NCI-H2029 treated with DMSO at 0.1 percent for 48 hours (cell line): ENCODE measurements at places on chromosomes 3 and 15.

GRCh38 chr3:85758442-85758841 lies 799.7 kb downstream of the CADM2 start:
- no peak for DNase-seq

DNA sequence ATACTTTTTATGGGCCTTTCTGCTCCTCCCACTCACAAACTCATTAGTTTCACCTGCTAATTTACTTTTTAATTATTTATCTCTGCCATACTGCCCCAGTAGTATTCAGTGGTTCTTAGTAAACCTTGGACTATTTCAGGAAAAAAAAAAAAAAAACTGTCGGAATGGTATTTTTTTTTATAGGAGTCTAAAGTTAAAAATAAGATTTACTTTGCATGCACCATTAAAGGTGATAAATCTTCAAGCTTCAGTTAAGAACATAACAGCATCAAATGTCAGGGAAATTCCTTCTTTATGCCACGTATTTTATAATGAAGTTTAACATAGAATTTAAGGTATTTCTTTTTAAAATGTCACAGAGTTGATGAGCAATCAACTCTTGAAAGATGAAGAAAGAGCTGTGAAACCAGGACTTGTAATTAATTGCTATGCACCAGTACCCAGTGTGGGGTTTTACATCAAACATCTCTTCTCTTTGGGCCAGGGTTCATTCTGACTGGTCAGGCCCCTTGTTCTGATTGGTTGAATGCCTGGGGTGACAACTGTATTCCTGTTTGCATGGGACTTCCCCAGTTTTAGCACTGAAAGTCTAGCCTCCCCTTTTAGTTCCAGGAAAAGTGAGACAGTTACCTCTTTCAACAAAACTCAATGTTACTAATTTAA lies 40.3 kb upstream of the PTPRG start:
- no peak for DNase-seq

DNA sequence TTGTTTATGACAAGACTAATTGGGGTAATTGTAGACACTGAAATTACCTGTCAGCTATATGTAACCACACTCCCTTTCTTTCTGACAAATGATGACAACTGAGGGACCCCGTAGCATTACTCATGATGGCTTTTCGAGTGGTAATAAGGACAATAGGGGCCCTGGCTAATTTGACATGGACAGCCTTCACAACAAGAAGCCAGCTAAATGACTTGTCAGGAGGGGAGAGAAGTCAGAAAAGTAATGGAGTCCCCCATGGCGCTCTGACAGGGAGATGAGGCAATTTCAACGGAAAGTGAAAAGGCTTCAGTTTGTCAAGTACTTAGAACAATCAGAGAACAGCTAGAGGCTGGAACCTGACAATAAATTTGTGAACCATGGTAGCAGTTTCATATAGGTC lies 177.3 kb downstream of the CDIN1 start:
- DNase-seq: no peak

GRCh38 chr3:34185301-34185700 lies 386.9 kb downstream of the PDCD6IP start:
- DNase-seq: no peak

DNA sequence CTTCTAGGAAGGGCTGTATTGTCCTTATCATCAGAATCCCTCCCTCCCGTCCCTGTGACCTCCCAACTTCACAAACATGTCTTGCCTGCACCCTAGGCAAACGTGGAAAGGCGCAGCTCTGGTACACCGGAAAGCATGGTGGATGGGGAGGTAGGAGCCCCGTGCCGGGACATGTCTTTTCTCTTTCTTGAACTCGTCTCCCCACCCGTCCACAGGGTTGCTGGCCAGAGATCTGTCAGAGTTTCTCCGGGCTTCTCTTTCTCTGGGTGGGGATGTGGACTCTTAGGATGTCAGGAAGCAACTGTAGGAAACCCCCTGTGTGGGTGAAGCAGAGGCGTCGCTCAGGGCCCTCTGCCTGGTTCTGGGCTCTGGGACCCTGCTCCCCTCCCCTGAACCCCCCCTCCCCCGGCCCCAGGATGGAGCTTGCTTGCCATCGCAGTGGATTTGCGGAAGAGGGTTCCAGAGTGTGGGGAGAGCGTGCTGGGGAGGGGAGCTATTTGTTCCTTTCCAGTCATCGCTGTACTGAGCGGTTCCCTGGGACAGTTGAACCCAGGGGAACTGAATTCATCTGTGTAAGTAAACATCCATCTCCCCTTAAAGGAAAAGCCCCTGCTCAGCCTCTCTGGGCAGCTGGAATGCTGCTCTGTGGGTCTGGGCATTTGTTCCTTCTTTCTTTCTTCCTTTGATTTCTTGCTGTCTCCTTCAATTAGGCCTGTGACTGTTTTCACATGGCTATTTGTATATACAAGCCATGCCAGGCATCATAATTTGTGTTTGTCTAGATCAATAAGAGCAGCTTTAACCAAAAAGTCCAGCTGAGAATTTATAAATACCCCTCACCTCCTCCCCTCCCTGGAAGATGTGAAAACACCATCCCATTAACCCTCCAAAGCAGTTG lies 72.8 kb downstream of the SMAD3 start:
- no peak for DNase-seq

DNA sequence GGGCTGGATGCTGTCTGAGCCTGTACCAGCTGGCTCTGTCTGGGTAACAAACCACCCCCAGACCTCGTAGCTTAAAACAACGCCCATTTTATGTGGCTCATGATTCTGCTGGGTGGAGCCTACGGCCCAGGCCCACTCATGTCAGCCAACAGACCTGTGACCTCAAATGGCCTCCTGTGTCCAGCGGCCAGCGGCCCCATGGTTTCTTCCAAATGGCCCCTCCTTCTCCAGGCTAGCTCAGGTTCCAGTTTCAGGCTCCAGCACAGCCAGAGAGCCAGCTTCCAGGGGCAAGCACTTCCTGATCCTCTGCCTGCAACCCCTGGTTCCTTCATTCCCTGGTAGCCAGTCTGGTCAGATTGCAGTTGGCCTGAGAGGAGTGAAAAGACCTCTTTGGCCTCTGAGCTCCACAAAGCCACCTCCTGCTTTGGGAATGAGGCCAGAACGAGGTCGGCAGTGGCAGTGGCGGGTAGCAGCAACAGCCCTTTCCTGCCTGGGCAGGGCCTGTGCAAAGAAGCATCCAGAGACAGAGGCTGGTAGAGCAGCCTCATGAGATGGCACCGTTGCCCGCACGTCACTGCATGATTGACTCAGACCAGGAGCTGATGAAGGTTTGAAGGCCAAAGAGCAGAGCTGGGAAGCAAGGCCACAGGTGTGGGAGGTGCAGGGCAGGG lies 21.0 kb upstream of the PLXNA1 start:
- no peak for DNase-seq

- no peak for DNase-seq
Measured at GRCh38 chr3:194373899-194374298, 4.4 kb upstream of the LRRC15 start.

DNA sequence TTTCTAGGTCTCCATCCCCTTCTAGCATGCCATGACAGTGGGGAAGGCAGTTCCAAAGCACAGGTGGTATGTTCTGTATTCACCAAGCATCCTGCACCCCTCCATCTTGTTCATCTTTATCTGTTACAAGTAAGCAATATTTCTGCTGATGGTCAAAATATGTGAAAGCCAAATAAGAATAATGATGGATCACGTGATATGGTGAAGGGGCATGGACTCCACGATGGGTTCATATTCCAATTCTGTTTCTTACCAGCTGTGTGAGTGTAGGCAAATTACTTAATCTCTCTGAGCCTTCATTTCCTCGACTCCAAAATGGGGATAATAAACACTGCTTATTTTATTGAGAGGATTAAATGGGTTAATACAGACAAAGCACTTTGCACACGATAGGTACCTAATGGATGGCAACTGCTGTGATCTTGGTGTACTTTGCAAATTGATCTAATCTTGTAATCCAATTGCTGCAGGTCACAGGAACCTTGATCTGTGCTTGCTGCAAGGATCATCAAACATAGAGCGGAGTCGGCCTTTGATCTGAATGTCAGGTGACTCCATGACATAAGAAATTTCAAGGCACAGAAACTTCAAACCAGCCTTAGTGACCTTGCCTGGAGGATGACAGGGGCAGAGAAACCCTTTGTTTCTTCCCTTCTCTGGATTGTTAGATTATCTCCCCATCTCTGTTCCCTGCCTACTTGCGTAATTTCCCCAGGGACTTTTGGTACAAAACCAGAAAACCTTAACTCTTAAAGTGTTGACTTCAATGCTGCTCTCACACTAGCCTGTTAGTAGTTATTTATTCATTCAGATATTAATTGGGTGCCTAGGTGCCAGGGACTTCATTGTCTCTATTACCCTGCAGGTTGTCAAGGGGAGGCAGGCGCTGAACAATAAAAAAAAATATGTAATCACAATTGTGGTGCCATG lies 25.8 kb downstream of the SIAH2 start:
- DNase-seq: no peak

DNA sequence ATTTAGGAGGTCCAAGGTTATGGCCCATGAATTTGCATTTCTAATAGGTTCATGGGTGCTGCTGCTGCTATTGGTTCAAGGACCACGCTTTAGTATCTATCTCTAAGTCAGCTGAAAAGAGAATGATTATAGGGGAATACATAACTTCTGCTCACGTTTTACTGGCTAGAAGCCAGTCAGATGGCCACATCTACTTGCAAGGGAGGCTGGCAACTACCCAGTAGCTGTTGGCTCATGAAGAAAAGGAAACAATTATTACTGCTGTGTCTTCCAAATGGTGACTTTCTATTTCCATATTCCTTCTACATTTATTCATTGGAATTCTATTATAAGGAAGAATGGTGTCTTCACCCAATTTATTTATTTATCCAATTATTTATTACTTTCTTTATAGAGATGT lies 54.2 kb downstream of the SLC25A36 start:
- DNase-seq: no peak

DNA sequence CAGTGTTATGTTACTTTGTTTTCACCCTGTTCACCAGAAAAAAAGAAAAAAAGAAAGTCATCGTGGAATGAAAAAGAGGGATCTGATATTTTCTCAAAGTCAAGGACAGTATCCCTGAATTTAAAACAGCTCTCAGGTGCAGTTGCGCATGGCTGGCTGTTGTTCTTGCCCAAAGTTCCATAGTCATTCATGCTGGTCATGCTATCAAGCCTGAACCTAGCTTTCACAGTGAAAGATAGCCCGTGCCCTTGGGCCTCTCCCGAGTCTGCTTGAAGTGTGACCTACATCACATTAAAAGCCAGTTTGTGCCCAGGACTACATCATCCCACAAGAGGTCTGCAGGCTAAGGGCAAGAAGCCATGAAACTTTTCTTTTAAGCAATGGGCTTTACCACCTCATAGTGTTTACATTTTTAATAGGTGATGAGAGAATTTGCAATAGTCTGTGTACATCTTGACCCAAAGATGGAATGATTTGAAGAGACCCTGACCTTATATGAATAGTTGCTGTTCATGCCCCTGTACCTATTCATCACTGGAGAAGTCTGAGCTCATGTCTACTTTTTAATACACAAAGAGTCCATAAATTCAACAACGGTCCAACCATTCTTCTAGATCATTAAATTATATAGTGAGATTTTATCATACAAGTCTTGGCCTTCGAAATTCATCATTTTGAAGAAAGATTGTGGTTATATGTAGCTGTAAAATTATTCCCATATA lies 522.5 kb upstream of the MCTP2 start:
- DNase-seq: no peak

DNA sequence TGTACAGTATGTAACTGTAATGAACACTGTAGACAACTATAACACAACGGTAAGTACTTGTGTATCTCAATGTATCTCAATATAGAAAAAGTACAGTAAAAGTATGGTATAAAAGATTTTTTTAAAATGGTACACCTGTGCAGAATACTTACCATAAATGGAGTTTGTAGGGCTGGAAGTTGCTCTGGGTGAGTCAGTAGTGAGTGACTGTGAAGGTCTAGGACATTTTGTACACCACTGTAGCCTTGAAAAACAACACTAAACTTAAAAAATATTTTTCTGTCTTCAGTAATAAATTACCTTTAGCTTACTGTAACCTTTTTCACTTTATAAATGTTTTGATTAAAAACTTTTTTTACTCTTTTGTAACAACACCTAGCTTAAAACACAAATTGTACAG lies 142.9 kb downstream of the ATG7 start:
- DNase-seq: no peak

- DNase-seq: no peak
Measured at GRCh38 chr15:41669701-41670100, 9.5 kb downstream of the MGA start.

DNA sequence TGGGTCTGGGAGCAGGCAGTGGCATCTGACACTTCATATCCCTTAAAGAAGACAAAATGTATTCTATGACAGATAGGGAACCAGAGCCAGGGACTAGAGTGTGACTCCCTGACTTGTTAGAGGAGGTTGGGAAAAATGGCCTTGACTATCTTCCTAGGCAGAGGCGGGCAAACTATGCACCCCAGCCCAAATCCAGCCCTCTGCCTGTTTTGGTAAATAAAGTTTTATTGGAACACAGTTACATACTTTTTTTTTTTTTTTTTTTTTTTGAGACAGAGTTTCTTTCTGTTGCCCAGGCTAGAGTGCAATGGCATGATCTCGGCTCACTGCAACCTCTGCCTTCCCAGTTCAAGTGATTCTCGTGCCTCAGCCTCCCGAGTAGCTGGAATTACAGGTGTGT lies 47.3 kb downstream of the QTRT2 start:
- no peak for DNase-seq

DNA sequence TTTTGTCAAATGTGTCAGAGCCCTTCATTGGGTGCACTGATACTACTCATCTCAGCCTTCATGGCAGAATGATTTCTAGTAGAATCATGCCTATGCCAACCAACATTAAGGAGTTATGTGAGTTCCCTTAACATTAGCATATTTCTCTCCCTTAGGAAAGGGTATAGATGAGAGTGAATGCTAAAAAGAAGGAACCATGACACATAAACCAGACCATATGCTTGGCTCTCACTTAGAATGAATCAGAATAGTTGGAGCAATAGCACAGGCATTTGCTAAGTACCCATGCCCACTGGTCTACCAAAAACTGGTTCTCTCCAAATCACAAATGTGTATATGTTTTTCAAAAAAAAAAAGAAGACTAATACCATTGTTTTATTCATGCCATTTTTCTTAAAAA lies 51.1 kb downstream of the STRIT1 start:
- no peak for DNase-seq

GRCh38 chr3:169241991-169242707 lies 421.4 kb downstream of the MECOM start:
- DNase-seq: no peak
